ENCODE measurements at places on chromosomes 4 and X.

DNA sequence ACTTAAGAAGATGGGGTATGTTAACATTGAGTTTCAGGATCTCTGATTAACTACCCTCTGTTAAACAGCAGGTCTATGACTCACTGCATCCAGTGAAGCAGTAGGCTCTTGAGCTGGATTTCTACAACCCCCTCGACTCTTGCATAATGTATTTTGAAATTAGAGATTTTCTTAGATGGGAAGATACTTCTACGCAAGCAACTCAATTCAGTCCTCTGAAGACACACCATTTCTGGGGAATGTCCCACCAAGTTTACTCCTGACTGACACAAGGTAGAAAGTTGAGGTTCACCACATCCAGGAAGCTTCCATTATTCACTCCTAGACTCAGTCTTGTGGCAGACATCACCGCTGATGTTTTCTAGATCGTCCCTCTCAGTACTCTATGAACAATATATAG is 12.9 kb downstream of the PALLD start:
- no peak for DNase-seq

DNA sequence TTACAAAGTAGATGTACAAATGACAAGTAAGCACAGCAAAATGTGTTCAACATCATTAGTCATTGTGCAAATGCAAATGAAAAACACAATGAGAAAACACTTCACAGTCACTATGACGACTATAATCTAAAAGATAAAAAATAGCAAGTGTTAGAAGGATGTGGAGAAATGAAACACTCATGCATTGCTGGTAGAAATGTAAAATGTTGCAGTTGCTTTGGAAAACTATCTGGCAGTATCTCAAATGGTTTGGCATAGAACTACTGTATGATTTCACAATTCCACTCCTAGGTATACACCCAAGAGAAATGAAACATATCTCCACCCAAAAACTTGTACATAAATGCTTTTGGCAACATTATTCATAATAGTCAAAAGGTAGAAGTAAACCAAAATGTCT is 459.7 kb upstream of the TRAM1L1 start:
- no peak for DNase-seq

- no peak for DNase-seq
Measured at GRCh38 chr4:74111990-74112389, 13.0 kb upstream of the CXCL2 start.

- DNase-seq, result no peak
Measured at GRCh38 chr4:64503945-64504675, 94.9 kb upstream of the TECRL start.

DNA sequence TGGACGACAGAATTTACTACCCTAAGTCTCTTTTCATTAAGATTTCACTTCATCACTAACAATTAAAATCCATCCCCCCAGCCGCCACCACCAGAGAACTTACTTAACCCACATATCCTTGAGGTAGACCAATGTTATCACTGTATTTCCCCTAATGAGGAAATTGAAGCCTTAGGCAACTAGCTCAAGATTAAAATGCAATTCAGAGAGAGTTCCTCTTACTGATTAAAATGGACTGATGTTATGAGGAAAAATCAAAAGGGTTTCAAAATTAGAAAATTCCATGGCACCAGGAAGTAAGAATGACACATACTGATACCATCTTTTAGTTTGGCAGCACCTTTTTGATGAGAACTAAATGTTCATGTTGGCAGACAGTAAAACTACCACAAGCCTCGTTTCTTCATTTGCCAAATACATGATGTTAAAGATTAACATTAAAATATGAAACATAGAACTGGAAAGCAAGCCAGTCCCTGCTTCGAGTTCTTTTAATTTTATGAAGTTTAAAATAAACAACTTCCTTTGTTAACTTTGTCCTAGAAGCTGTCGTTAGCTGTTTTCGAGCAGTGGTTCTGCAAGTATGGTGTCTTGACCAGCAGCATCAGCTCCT is 69.3 kb upstream of the CCDC160 start:
- no peak for DNase-seq

- no peak for DNase-seq
Measured at GRCh38 chrX:25020905-25021449, 5.2 kb upstream of the ARX start.

GRCh38 chrX:150676221-150676620 is 17.0 kb upstream of the MTMR1 start:
- no peak for DNase-seq

- no peak for DNase-seq
Measured at GRCh38 chrX:72121383-72121782, 10.3 kb downstream of the RTL5 start.

DNA sequence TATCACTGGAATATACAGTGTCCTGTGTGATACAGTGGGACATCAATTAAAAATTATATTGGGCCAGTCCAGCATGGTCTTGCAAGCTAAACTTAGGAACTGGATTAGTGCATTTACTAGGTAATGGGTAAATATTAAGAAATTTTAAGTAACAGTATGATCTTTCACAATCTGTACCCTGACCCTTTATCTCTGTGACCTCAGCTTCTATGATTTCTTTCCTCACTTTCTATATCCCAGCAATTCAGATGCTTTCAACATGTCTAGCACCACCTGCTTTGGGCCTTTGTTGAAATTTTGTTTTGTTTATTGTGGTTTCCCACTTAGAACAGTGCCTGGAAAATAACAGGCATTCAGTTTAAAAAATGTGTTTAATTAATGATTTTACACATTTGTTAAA is 2295.4 kb downstream of the ARAP2 start:
- DNase-seq, result no peak

DNA sequence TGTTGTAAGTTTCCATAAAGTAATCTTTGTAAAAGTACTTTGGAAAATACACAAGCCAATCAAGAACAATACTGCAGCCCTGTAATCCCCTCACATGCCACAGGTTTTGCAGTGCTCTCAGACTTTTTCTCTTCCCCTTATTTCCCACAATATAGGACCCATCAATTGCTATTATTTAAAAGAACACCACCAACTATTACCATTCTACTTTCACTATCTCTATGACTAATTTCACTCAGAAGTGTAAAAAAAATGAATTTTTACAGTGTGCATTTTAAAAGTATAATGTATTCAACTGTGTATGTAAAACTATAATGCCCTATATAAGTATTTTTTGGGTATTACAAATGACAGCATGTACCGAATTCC is 1.7 kb downstream of the ATP8A1 start:
- no peak for DNase-seq
